ACHN (cell line): ENCODE measurements at places on chromosomes 2 and 18.

- no peak for DNase-seq
Observed at GRCh38 chr18:79399275-79400081, 3.7 kb downstream of the NFATC1 start.

- DNase-seq, result peak; percentile 51
Observed at GRCh38 chr2:212005085-212005671, 533.4 kb downstream of the ERBB4 start.

- DNase-seq, result no peak
Observed at GRCh38 chr18:72410399-72410798, 133.7 kb downstream of the CBLN2 start.

DNA sequence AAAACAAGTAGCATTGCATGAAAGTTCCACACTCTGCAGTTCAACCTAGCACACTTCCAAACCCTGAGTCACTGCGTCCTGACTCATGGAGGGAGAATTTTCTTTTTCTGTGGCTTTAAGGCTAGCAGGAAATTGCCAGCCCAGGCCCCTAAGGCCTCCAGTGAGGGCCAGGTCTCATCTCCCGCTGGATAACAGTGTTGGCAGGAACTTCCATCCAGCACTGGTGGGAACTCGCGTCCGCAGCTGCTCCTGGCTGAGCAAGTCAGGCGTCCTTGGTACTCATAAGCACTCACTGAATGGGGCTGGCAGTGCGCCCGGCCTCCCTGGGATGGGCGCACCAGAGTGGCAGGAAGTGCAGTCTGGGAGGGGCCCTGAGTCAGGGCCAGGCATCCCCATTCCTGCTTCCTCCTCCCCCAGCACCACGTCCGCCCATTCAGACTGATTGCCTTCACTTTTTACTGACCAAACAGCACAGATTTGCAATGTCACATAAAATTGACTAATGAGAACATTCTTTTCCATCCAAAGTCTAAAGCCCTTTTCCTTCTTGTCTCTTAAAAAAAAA lies 14.3 kb downstream of the MALL start:
- DNase-seq, result peak; percentile 99

- DNase-seq, result peak; percentile 81
Observed at GRCh38 chr2:218186355-218186766, 19.6 kb upstream of the CXCR1 start.

GRCh38 chr2:7007488-7007845 lies 90.3 kb downstream of the RNF144A start:
- DNase-seq, result no peak

DNA sequence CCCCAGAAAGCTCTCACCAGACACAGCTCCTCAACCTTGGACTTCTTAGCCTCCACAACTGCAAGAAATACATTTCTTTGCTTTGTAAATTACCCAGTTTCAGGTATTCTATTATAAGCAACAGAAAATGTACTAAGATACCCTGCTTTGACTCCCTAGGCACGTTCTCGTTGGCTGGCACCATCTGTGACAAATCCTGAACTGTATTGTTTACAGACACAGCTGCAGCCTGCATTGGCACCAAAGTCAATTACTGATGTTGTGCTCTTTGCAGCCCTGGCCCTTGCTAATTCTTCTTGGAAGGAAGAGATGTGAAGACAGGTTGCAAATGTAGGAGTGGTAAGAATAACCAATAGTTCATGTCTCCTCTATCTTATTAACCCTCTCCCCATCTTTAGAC lies 72.7 kb upstream of the FAM136A start:
- no peak for DNase-seq

DNA sequence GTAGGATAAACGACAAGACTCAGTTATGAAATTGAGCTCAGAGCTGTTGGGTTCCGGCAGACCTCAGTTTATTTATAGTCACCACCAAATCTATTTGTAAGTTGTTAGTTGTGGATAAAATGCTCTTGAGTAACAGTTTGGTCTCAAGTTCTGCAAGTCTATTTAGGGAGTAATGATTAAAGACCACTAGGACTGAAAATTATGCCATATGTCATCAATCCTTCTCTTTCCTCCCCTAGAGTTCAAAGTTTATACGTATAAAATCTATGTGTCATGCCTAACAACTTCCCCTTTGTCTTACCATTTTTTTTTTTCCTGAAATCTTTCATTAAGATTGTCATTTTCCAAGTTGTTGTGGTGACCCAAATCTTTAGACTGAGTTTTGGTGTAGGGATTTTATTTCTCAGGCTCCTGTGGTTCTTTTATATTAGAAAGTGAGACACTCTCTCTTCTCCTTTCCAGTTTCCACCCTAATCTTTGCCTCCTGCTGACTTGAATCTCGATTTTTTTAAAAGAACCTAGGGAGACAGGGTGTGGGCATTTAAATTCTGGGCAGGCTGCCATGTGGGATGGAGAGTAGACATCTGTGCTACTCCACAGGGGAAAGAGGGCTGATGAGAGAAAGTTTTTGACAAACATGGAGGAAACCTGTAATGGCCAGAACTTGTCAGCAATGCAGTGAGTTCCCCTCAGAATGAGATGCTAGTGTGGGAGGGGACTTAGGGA lies 51.0 kb downstream of the LAMA3 start:
- no peak for DNase-seq

- peak; percentile 21 for DNase-seq
Observed at GRCh38 chr2:15112216-15112615, 448.9 kb downstream of the NBAS start.

DNA sequence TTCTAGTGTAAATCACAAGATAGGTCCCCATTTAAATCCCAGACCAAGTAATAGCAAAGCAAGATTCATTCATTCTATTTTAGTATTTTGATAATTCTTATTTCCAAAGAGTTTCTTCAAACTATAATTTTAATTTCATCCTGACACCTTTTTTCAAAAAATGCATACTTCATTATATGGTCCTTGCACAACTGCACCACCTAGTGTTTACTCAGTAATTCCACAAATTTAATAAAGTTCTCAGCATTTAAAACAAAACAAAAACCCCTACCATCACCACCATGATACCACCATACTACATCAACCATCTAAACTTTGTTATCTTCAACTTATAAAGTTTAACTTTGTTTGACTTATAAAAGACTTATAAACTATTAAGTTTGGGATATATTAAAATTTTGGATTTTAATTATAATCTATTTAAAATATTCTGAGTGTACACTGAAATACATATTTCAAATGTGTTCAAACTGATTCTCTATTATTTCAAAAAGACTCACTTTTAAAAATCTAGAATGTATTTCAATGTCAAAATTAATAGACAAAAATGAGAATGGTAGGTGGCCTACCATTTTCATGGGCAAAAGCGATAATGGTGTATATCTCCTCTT lies 44.2 kb downstream of the WDPCP start:
- DNase-seq, result peak; percentile 45

- peak; percentile 45 for DNase-seq
Observed at GRCh38 chr2:127355407-127356008, 32.3 kb downstream of the MAP3K2 start.

DNA sequence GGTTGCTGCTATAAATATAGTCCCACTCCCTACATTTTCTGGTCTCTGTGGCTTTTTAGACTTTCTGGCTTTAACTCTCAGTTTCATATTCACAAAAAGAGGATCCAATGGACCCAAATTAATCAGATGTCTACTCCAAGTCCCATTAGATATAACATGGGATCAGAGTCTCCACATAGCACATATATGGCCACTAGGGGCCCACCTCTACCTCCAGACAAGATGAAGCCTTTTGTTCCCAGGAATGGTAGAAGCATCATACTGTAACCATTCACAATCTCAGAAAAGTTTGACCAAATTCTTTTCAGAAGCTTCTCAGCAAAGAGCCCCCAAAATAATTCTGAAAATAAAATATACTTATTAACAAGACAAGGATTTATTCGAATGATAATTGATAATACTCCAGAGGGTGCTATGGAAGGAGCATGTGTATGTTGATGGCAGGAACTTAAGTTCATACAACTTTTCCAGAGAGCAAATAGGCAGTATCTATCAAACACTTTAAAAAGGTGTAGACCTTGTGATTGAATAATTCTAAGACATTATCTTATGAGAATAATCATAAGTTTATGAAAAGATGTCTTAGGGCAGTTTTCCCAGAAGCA lies 382.3 kb upstream of the CRIM1 start:
- peak; percentile 65 for DNase-seq

DNA sequence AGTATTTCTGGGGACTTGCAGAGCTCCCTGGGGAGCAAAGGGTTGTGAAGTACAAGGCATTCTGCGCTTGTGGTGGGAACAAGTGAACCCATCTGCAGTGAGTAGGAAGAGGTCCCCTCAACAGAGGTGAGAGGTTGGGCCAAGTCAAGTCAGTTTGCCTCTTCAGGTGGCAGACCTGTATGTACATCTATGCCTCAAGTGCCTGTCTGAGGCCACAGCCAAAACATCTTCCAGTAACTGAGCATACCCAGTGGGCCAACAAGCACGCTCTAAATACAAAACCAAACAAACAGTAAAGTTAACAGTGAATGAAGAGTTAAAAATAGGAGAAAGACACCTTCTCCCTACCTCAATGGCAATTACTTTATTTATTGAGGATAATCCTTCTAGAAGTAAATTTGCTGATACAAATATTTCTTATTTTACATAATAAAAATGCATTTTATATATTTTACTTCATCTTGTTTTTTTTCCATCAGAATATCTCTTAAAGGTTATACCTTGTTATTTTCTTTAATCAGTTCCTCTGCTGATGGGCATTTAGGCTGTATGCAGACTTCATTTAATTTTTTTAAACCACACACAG lies 2.5 kb downstream of the GYPC start:
- no peak for DNase-seq

DNA sequence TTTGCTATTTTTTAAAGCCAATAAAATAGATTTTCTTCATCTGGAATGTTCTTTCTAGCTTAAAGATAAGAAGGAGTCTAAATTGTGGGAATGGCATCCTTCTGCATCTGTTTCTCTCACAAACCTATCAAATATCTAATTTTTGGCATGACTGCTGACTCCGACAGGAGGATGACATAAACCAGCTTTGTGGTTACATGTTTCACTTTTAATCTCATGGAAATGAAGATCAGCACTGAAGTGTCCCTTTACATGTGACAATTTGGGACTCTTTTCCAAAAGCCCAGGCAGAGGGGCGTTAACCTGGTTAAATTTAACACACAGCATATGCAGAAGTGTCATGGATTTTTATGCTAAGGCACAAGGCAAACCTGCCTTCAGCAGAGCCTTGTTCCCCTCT lies 694.7 kb downstream of the ARHGAP15 start:
- DNase-seq, result no peak

DNA sequence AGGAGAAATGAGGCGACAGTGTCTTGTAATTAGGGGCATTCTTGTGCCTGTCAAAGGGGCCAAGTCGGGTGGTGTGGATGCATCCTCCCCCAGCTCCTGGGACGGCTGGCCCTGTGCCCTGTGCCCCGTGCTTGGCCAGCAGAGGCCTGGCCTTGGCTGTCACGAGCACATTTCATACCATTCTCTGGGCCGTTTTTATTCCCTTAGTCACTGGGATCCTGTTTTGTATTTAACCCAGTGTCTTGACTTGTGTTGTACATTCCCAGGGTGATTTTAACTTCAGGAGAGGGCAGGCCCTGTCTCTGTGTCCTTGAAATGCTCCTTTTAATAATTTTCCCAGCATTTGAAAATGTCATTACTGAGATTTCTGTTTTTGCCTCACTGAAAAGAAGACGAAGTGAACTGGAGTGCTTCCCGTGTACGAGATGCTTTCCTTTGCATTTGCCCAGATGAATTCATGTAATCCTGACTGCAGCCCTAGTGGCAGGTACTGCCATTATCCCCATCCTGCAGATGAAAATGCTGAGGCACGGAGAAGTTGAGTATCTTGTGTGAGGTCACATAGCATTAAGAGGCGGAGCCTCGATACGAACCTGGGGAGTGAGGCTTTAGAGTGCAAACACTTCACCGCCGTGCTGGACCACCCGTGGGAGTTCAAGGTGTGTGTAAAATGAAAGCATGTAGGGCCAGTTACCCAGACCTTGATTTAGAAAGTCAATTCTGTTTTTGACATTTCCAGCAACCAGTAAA lies 57.0 kb downstream of the SH3RF3 start:
- peak; percentile 42 for DNase-seq

GRCh38 chr18:6022074-6022444 lies 126.7 kb upstream of the TMEM200C start:
- DNase-seq, result no peak
